ENCODE measurements at places on chromosomes 3 and 15. TPM values are rescaled to one million over a fixed set of nuclear protein-coding genes. Genes with fewer than 3 reads are reported as not detected.
A peak's percentile ranks its signal among the peaks of the same experiment; 100 is the strongest.

NR2F2 gene
- 39.8 TPM for total RNA-seq

NPTN gene
- total RNA-seq = 139 TPM

SPINT1 gene
- 80.3 TPM for total RNA-seq

SLC28A1 gene
- not detected for total RNA-seq

AADACL2 gene
- total RNA-seq = 0.49 TPM

DNA sequence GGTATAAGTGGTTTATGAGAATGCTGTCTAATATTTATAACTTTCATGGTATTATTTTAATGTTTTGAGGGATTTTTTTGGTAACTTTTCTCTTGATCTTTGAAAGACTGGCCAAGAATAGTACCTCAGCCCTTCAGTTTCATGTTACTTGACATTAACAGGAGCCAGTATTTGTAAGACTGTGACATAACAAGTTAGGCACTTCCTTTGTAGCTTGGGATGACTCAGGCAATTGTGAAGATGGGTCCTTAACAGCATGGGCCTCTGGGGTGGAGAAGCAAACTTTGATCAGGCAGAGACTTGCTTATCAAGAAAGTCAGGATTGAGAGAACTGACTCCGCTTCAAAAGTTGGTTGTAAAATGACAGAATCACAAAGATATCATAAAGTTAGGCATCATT is 9.5 kb downstream of the LRRC49 start:
- no peak overlapping the region for H3K27ac ChIP-seq
- no peaks in the 10 kb centered on the region for H3K4me1 ChIP-seq
- no peak overlapping the region for H3K4me3 ChIP-seq
- no peak for DNase-seq
- H3K36me3 ChIP-seq = no peaks in the 10 kb centered on the region
- H3K27me3 ChIP-seq = no peaks in the 10 kb centered on the region

DNA sequence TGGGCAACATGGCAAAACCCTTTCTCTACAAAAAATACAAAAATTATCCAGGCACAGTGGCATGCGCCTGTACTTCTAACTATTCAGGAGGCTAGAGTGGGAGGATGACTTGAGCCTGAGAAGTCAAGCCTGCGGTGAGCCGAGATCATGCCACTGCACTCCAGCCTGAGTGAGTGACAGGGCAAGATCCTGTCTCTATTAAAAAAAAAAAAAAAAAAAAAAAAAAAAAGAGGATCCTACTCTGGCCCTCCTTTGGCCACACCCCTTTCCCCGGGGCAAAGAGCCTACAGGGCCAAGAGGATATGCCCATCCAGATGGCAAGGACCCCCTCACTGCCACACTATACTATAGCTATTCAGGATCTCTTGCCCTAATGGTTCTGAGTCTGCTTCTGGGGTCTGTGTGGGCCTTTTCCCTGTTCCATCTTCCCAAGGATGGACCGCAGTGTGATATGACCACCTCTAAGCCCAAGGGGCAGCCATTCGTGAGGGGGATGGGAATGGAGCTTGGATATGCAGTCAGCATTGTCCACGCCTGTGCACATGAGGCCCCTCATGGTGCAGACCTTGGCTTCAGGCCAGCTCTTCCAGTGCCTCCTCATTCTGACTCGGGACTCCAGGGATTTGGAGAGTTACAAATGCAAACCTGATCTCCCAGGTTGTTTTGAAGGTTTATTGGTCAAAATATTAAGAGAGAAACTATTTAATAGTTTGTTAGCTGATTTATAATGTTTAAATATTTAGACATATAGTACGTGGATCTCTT is 7.3 kb downstream of the TYRO3 start:
- H3K4me3 ChIP-seq = no peak overlapping the region
- H3K27ac ChIP-seq = no peak overlapping the region
- H3K27me3 ChIP-seq = no peaks in the 10 kb centered on the region
- H3K36me3 ChIP-seq = no peaks in the 10 kb centered on the region
- H3K4me1 ChIP-seq = no peaks in the 10 kb centered on the region

GRCh38 chr3:100717637-100718487 is 8.6 kb downstream of the TFG start:
- H3K4me1 ChIP-seq = peaks cover 45% of the 10 kb centered on the region
- H3K36me3 ChIP-seq = peaks cover 44% of the 10 kb centered on the region
- H3K4me3 ChIP-seq = no peak overlapping the region
- no peak for DNase-seq

- H3K36me3 ChIP-seq = no peaks in the 10 kb centered on the region
- H3K27ac ChIP-seq = no peak overlapping the region
- no peaks in the 10 kb centered on the region for H3K27me3 ChIP-seq
- no peak overlapping the region for H3K4me3 ChIP-seq
- DNase-seq = peak; percentile 81
Observed at GRCh38 chr3:123284399-123285010, 82.8 kb downstream of the SEC22A start.

DNA sequence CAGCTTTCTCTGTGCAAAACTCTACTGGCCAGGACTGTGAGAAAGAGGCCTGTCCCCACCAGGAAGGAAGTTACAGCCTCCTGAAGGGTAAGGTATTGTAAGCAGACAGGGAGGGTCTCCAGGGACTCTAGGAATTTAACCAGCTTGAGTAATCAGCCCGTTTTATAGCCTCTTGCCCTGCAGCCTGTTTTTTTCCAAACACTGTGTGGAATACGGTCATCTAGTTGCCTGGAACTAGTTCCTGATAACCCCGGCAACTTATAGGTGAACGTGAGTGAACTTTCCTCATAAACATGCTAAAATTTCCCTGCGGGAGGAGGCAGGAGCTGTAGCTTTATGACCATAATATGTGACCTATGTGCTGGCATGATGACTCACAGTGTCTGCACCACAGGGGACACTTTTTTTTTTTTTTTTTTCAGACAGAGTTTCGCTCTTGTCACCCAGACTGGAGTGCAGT is 60.1 kb upstream of the DAZL start:
- no peak overlapping the region for H3K27ac ChIP-seq
- no peak for DNase-seq
- H3K36me3 ChIP-seq = no peaks in the 10 kb centered on the region
- no peak overlapping the region for H3K4me3 ChIP-seq

DNA sequence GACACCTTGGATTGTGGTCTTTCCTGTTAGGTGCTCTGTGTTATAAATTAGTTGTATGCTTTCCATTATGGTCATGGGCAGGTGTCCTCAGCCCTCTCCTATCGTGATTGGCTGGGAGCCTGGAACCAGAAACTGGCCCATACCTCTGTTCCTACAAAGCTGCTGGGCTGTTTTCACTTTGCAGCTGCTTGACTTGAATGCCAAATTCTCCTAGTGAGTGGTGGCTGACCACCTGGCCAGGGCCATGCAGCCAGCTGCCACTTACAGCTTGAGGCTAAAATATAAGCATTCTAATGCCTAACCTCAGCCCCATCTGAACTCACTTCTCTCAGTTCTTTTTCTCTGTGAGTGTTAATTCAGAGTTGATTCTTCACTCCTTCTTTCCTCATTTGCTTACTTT is 239.3 kb upstream of the GBE1 start:
- H3K4me1 ChIP-seq = no peaks in the 10 kb centered on the region
- no peaks in the 10 kb centered on the region for H3K36me3 ChIP-seq
- H3K27me3 ChIP-seq = no peaks in the 10 kb centered on the region
- no peak overlapping the region for H3K27ac ChIP-seq
- DNase-seq = no peak

DNA sequence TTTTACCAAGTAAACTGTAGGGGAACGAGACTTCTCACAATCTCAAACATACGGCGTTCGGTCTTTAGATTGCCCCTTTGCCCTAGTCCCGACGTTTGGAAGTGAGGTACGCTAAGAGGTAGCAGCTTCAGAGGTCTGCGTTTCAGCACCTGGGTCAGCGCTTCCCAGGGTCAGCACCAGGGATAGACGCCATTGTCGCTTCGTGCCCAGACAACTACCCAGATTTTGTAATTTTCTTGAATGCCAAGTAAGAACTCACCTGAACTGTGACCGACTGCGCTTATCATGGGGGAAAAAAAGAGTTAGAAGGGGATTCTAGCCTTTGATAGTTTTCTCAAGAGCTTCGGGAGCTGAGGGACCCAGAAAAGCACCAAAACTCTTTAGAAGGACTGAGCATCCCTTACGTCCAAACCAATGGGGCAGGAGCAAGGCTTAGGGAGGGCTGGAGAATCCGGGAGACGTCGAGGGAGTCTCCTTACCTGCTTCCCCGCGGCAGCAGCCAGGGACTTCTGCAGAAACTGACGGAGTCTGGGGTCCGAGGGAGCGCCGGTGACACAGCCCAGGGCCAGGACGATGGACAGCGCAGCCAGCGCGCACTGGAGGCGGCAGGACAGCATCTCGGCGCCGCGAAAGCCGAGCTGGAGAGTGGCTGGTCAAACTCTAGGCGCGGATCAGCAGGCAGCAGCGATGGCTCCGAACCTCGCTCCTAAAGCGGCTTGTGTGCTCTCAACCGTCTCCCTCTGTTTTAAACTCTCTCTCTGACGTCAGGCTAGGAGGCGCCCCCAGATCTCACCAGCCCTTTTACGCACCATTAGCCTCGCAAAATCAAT is at the start of gene SST:
TSS of gene SST (minus strand) at position 720 of the 830 bp plus-strand sequence. CDS start at position 617, 103 bp downstream.
- no peak for DNase-seq
- no peaks in the 10 kb centered on the region for H3K36me3 ChIP-seq
- H3K4me3 ChIP-seq = no peak within 1 kb of the TSS
- no peaks in the 10 kb centered on the region for H3K27me3 ChIP-seq

- no peak overlapping the region for H3K4me3 ChIP-seq
- no peaks in the 10 kb centered on the region for H3K27me3 ChIP-seq
- no peaks in the 10 kb centered on the region for H3K36me3 ChIP-seq
- DNase-seq = no peak
- no peaks in the 10 kb centered on the region for H3K4me1 ChIP-seq
- H3K27ac ChIP-seq = no peak overlapping the region
Observed at GRCh38 chr15:68176601-68177000, 28.5 kb downstream of the CALML4 start.

GRCh38 chr3:124217542-124217941 is 225.6 kb upstream of the ROPN1 start:
- H3K4me3 ChIP-seq = no peak overlapping the region
- no peaks in the 10 kb centered on the region for H3K4me1 ChIP-seq
- H3K27ac ChIP-seq = no peak overlapping the region

DNA sequence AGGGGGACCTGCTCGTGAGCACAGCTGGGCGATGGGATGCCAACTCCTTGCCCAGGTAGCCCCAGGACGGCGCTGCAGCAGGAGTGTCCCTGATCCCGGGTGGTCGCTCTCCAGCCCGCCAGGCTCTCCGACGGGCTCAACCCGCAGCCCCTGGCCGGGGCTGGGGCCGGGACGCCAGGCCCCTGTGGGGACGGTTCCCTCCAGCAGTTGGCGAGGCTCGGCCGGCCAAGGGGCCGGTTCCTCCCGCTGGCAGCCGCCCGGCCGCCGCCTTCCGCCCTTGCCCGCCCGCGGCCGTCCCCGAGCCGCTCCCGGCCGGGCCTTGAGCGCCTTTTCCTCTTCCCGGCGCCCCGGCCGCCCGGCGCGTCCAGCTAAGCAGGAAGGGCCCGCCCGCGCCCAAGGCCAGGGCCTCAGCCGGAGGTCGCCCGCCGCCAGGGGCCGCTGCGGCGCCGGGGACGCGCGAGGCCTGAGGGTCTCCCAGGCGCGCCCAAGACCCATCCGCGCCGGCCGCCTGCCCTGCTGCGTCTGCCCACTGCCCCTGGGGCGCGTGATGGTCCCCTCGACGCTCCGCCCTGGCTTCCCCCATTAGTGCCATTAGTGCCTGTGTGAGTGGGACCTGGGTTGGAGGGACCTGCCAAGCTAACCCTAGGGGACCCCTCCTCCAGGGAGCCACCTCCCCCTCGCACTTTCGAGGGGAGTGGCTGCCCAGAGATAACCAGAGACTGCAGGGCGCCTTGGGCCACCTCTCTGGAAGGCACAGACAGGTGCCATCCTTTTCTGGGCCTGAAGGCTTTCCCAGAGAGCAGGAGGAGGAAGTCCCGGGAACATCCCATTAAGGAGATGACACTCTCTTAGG is 106.4 kb downstream of the FBLN2 start:
- H3K36me3 ChIP-seq = no peaks in the 10 kb centered on the region
- DNase-seq = no peak
- H3K27ac ChIP-seq = no peak overlapping the region
- no peaks in the 10 kb centered on the region for H3K4me1 ChIP-seq
- no peaks in the 10 kb centered on the region for H3K27me3 ChIP-seq

- no peaks in the 10 kb centered on the region for H3K36me3 ChIP-seq
- no peak overlapping the region for H3K4me3 ChIP-seq
- H3K4me1 ChIP-seq = peaks cover 15% of the 10 kb centered on the region
- DNase-seq = no peak
Observed at GRCh38 chr3:157501863-157502262, 1.4 kb downstream of the VEPH1 start.

DNA sequence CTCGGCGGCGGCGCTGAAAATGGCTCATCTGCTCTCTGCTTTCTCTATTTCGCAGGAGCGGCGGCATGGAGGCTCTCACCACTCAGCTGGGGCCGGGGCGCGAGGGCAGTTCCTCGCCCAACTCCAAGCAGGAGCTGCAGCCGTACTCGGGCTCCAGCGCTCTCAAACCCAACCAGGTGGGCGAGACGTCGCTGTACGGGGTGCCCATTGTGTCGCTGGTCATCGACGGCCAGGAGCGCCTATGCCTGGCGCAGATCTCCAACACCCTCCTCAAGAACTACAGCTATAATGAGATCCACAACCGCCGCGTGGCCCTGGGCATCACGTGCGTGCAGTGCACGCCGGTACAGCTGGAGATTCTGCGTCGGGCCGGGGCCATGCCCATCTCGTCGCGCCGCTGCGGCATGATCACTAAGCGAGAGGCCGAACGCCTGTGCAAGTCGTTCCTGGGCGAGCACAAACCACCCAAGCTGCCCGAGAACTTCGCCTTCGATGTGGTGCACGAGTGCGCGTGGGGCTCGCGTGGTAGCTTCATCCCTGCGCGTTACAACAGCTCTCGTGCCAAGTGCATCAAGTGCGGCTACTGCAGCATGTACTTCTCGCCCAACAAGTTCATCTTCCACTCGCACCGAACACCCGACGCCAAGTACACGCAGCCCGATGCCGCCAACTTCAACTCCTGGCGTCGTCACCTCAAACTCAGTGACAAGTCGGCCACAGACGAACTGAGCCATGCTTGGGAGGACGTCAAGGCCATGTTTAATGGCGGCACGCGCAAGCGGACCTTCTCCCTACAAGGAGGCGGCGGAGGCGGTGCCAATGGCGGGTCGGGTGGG is 790 bp downstream of the SKOR1 start:
- H3K36me3 ChIP-seq = no peaks in the 10 kb centered on the region
- H3K27me3 ChIP-seq = peaks cover 59% of the 10 kb centered on the region
- no peak overlapping the region for H3K27ac ChIP-seq
- H3K4me1 ChIP-seq = peaks cover 68% of the 10 kb centered on the region
- H3K4me3 ChIP-seq = no peak overlapping the region

DNA sequence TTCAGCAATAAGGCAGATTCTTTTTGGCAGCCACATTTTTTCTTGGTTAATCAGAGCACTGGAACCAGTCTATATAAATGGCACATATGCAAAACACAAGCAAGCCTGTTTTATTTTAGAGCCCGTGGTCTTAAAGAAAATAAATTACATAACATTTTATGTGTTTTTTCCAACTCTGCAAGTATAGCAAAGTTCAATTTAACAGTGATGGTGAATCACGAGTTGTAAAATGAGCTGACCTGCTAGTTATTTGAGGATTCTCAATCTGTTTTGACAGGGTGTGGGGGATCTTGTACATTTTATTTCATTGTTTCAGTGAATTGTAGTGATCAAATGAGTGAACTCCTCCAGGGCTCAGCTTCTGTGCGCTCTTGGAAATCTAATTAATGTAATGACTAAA is 2.7 kb downstream of the ARHGEF26 start:
- no peak for DNase-seq
- H3K27me3 ChIP-seq = no peaks in the 10 kb centered on the region
- peak overlapping the region; percentile 62 for H3K4me3 ChIP-seq

GRCh38 chr15:51092480-51093040 is 2.1 kb downstream of the TNFAIP8L3 start:
- H3K27me3 ChIP-seq = no peaks in the 10 kb centered on the region
- H3K4me1 ChIP-seq = peaks cover 48% of the 10 kb centered on the region
- no peaks in the 10 kb centered on the region for H3K36me3 ChIP-seq
- H3K27ac ChIP-seq = peak overlapping the region; percentile 72

Data from vagina (tissue), 2 donors.